ENCODE measurements at places on chromosomes 16 and 17.

DNA sequence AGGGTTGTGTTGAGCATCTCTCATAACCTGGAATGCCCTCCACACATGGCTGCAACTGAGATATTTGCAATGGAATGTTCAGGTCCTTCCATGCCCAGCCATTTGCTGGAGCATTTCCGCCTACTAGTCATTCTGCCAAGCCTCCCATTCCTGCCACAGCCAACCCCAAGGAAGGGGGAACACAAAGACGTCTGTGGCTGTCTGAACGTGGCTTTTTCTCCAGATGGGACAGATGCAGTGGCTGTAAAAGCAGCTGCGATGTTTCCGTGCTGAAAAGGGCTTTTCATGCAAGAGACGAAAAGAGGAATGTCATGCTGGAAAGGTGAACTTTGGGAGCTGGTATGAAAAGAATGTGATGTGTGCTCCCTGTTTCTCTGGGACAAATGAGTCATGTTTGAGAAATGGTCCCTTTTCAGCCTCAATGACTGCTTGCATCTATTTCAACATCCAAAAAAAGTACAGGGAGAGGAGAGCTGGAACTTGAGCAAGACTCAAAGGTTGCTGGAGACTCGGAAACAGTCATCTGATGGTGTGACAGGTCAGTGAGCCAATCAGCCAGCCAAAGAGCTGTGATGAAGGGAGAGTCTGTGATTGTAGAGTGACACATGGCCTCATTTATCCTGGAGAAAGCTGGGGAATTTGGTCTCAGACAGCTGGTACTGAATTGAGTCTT, 208.9 kb downstream of the SHISA9 start:
- H3K4me3 ChIP-seq: peak overlapping the region; percentile 31
- no peaks in the 10 kb centered on the region for H3K36me3 ChIP-seq
- DNase-seq: no peak
- H3K27me3 ChIP-seq: no peaks in the 10 kb centered on the region

DNA sequence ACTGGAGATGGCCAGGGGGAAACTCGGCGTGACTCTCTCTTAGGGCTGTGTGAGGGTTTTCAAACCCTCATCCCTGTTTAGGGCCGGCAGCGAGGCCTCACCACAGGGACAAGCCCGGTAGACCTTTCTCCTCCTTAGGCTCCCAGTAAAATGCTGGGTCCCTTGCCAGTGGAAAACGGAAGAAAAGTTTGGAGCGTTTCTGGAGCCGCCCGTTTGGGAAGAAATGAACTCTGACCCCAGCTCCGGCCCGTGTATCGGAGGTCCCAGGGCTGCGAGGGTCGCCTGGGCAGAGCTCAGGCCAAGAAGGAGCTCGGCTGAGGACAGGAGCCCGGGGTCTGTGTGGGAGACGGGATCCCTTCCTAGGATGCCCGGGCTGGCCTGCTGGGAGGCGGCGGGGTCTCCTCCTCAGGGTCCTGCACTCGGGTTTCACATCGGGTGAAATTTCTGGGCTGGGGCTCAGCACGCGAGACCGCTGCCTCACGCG, 23.2 kb downstream of the ZNF213 start:
- H3K4me1 ChIP-seq: peaks cover 20% of the 10 kb centered on the region
- H3K27me3 ChIP-seq: no peaks in the 10 kb centered on the region
- H3K27ac ChIP-seq: peak overlapping the region; percentile 86
- H3K36me3 ChIP-seq: no peaks in the 10 kb centered on the region
- peak overlapping the region; percentile 90 for H3K4me3 ChIP-seq
- DNase-seq: no peak

- H3K27ac ChIP-seq: no peak overlapping the region
- DNase-seq: no peak
- H3K36me3 ChIP-seq: no peaks in the 10 kb centered on the region
- H3K4me1 ChIP-seq: no peaks in the 10 kb centered on the region
- no peak overlapping the region for H3K4me3 ChIP-seq
- H3K27me3 ChIP-seq: peaks cover 14% of the 10 kb centered on the region
These were observed 26.2 kb upstream of the NUDT7 start for GRCh38 chr16:77696149-77696548.

- H3K36me3 ChIP-seq: peaks cover 20% of the 10 kb centered on the region
- no peak for DNase-seq
- peaks cover 25% of the 10 kb centered on the region for H3K4me1 ChIP-seq
- no peak overlapping the region for H3K4me3 ChIP-seq
- H3K27me3 ChIP-seq: no peaks in the 10 kb centered on the region
These were observed 8.9 kb upstream of the GALK1 start for GRCh38 chr17:75773808-75774470.

DNA sequence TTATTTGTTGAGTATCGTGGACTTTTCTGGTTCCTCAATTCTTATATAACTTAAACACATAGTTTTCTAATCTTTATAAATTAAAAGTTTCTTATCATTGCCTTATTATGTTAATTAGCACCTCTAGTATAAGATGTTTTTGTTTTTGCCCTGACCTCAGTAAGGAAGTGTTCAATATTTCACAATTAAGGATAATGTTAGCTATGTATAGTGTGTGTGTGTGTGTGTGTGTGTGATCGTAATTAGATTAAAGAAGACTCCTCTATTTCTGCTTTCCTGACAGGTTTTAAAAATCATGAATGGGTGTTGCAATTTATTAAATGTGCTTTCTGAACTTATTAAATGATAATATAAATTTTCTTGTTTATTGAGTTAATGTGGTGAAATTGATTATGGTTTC, 12.0 kb downstream of the IL21R start:
- H3K4me1 ChIP-seq: no peaks in the 10 kb centered on the region
- H3K27ac ChIP-seq: no peak overlapping the region
- H3K27me3 ChIP-seq: no peaks in the 10 kb centered on the region
- DNase-seq: no peak
- no peak overlapping the region for H3K4me3 ChIP-seq

- H3K27me3 ChIP-seq: no peaks in the 10 kb centered on the region
- no peaks in the 10 kb centered on the region for H3K4me1 ChIP-seq
- DNase-seq: no peak
- no peak overlapping the region for H3K4me3 ChIP-seq
- H3K36me3 ChIP-seq: peaks cover 4% of the 10 kb centered on the region
- H3K27ac ChIP-seq: no peak overlapping the region
These were observed 34.2 kb downstream of the RMI2 start for GRCh38 chr16:11379420-11379819.

DNA sequence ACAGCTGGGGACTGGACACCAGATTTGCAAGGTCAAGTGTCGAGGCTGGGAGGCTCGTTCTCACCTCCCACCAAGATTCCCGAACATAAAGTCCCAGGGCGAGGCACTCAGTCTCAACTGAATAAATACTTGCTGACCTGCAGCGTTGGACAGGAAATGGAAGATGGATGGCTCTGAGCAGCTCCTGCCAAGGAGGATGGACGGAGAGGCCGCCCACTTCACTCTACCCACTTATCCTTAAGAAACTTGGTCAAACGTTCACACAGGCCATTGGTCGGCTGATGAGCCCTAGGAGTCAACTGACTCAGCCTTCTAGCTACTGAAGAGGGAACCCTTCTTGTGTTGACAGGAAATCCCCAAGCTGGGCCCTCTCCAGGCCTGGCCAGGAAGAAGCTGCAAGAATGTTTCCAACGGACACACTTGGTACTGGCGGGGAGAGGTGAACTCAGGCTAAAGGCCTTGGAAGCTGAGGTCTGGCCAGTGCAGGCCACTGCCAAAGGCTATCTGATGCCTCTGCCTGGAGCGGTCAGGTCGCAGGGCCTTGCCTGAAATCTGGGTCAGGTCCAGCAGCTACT, 50.0 kb downstream of the VAC14 start:
- no peak for DNase-seq
- peak overlapping the region; percentile 40 for H3K4me3 ChIP-seq
- peaks cover 91% of the 10 kb centered on the region for H3K4me1 ChIP-seq
- peak overlapping the region; percentile 90 for H3K27ac ChIP-seq
- no peaks in the 10 kb centered on the region for H3K36me3 ChIP-seq

DNA sequence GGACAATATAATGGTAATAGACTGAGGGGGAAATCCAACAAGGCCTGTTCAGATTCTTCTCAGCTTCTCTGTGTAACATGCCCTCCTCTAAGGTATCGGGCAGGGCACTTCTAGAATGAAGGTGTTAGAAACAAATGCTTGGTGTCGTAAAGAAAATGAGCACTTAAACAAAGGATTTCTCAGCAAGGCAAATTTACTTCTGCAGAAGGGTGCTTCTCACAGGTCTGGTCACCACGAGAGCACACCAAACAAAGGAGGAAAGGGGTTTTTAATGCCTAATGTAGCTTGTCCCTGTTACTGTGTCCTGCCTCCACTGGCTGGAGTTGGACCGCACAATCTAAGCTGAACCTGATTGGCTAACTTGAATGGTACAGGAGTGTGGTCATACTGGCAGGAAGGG, 642.6 kb upstream of the CDH8 start:
- no peak overlapping the region for H3K4me3 ChIP-seq
- no peaks in the 10 kb centered on the region for H3K27me3 ChIP-seq
- DNase-seq: no peak
- H3K36me3 ChIP-seq: no peaks in the 10 kb centered on the region
- no peak overlapping the region for H3K27ac ChIP-seq

DNA sequence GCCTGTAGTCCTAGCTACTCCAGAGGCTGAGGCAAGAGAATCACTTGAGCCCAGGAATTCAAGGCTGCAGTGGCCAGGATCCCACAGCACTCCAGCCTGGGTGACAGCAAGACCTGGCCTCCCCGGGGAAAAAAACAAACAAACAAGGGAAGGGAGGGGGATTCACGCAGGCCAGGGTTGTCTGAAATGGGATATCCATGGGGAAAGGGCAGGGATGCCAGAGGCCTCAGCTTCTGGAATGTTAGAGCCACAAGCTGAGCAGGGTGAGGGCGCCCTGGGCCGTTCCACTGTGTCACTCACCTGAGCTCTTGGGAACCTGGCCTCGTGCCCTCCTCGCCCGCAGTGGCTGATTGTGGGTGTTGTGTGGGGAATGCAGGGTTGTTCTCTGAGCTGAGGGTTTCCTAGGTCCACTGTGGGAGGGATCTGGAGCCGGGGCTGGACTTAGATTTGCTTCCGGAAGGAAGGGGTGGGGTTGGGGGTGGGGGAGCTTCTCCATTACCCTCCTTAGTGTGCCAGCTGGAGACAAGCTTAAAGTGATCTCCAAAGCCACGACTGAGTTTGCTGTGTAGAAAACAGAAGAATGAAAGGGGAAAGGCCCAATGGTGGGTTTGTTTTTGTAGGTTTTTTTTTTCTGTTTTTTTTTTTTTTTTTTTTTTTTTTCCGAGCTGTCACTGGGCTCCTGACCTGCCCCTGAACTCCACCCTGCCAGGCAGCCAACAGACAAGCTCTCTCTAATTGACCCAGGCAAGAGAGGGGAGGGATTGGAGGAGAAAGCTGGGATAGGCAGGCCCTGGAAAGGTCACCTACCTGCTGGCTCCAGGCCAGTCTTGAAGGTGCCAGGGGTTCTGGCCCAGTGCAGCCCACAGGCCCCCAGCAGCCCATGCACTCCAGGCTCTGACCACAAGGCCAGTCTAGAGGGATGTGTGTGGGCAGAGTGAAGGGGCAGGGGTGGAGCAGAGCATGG, at the start of gene SULT1A1:
Gene SULT1A1, minus strand, starts transcription at position 414 of the 964 bp plus-strand sequence. CDS start 1,189 bp downstream, outside the sequence.
- no peaks in the 10 kb centered on the region for H3K36me3 ChIP-seq
- peak within 1 kb of the TSS; percentile 28 for H3K4me3 ChIP-seq
- peak; percentile 80 for DNase-seq
- H3K27ac ChIP-seq: no peak within 1 kb of the TSS

DNA sequence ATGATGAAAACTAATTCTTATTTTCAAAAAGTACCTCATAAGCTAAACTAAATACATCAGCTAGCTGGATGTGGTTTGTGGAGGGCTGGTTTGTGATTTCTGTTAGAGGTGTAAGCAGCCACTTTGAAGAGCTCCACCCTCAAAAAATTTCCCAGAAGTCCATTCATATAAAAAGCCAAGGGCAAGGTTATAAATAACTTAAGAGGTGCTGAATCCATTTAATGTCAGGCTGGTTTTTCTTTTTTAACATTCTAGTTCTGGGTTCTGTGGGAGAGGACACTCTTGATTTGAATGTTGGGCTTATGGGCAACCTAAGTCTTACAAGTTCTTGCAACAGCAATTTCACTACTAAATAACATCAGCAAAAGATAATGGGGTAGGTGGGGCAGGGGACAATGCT, 3.4 kb upstream of the WIPI1 start:
- H3K27me3 ChIP-seq: no peaks in the 10 kb centered on the region
- H3K27ac ChIP-seq: no peak overlapping the region
- no peaks in the 10 kb centered on the region for H3K36me3 ChIP-seq

GRCh38 chr16:76579277-76579922, 302.2 kb downstream of the CNTNAP4 start:
- H3K27ac ChIP-seq: no peak overlapping the region
- no peak overlapping the region for H3K4me3 ChIP-seq
- peaks cover 6% of the 10 kb centered on the region for H3K27me3 ChIP-seq
- H3K36me3 ChIP-seq: no peaks in the 10 kb centered on the region
- DNase-seq: no peak
